ENCODE measurements at places on chromosomes 2 and 18.

- DNase-seq, result no peak
These were observed 1.5 kb downstream of the GRHL1 start for GRCh38 chr2:9952856-9953503.

DNA sequence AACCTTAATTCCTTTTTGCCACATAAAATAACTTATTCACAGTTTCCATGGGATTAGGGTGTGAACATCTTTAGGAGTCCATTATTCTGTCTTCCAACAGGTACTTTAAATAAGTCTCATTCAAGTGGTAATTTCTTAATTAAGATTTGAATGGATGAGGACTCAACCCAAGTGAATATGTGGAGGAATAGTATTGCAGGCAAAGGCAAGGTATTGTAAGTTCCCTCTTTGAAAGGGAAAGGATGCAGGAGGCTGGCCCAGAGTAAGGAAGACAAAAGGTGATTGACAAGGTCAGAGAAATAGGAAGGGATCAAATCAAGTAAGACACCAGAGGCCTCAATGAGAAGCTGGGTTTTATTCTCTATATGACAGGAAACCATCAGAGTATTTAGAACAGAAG, 238.2 kb upstream of the RBMS1 start:
- DNase-seq, result no peak

DNA sequence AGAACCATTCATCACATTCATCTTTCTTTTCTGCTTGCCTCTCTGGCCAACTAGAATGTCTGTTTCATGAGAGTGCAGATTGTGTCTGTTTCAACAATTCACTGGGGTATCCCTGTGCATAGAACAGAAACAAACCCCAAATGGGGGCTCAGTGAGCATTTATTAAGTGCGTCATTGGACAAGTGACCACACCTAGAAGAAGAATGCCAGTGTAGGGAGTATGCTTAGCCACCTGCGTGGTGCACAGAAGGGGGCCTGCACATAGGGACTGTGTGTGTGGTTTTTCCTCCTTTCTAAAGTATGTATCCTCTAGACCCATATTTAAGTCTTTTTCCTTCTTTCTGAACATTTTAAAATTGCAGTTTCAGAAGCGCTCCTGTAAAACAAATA, 255.9 kb downstream of the AGAP1 start:
- DNase-seq, result no peak

DNA sequence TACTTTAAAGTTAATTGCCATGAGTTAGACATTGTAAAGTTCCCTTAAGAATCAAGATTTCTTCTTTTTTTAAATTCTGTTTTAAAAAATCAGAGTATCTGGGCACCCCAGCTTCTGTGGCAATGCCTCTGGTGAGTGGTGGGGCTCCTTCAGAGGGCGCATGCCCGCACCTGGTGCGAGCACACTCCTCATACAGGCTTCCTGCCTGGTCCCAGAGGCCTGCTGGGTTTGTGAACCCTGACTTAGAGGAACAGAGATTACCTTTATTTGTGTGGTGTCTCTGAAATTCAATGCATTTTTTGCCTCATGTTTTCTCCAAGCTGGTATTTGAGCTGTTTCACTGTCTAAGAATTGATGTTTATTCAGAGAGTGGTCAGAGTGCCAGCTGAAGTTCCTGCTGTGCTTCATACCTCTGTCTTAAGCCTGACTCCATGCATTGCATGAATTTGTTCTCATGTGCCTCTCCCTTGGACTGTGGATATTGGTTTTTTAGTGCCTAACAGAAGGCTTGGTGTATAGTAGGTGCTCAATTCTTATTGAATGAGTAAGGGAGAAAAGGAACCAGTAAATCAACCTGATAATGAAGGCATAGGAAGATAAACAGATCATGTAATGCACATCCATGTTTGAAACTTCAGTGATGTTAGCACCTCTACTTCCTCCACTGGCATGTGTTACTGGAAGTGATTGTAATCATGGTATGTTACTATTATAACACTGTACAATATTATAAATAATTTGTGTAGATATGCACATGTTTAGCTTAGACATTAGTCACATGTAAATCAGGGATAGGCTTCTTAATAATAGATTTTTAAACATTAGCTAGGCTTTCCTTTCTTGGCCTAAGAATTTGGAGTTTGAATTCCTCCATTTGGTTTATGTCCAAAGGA, 29.0 kb downstream of the PHLPP1 start:
- DNase-seq, result no peak

GRCh38 chr18:47725656-47726055, 204.8 kb downstream of the SMAD2 start:
- no peak for DNase-seq

DNA sequence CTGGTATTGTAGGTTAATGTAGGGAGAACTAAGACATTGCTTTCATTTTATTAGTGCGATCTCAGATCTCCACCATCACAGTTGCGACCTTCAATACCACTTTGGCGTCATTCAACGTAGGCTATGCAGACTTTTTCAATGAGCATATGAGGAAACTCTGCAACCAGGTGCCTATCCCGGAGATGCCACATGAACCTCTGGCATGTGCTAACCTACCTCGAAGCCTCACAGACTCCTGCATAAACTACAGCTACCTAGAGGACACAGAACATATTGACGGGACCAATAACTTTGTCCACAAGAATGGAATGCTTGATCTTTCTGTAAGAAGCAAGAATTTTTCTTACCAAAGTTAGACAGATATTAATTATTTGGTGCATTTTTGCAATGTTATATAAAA, 47.3 kb downstream of the UNC80 start:
- DNase-seq, result no peak

DNA sequence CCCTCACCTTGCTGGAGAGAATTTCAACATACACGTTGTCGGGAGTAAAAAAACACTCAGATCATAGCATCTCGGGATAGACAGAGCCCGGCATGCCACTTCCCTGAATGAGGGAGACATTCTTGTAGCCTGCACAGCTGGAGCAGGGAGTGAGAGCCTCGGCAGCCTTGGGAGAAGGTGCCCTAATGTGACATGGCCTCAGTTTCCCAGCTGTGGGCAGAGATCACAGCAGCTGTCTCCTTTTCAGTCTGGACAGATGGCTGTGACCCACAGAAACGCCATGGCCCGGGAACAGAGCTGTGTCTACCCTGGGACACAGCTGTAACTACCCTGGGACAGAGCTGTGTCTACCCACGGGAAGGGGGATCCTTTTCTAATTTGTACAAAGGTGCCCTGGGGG, 55.9 kb downstream of the HS1BP3 start:
- no peak for DNase-seq

- DNase-seq, result no peak
These were observed 112.2 kb upstream of the ANKRD30BL start for GRCh38 chr2:132274000-132274399.

- DNase-seq, result no peak
These were observed 14.2 kb downstream of the PIKFYVE start for GRCh38 chr2:208280234-208280633.

GRCh38 chr2:19488009-19488691, 129.7 kb upstream of the OSR1 start:
- no peak for DNase-seq

DNA sequence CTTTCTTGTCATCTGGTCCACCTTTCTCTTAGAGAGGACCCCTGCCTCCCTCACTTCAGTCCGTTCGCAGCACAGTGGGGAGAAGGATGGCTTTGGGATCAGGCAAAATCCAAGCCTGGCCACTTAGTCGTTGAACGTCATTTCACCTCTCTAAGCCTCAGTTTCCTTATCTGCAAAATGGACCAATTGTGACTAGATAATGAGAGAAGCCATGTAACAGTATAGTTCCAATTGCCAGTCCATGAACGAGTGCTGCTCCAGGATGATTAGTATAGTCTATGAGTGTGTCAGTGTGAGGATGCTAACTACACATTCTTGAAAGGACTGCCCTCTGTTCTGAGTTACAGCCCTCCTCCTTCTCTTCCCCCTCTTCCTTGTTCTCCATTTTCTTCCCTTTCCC, 1.1 kb downstream of the INHA start:
- no peak for DNase-seq

- no peak for DNase-seq
These were observed 72.2 kb downstream of the BCL11A start for GRCh38 chr2:60481257-60481656.

- no peak for DNase-seq
These were observed 153.3 kb downstream of the PKP4 start for GRCh38 chr2:158610059-158610458.

- DNase-seq, result no peak
These were observed 105.8 kb upstream of the SPOPL start for GRCh38 chr2:138395565-138396306.

- no peak for DNase-seq
These were observed 17.0 kb upstream of the CD8A start for GRCh38 chr2:86807468-86808275.

DNA sequence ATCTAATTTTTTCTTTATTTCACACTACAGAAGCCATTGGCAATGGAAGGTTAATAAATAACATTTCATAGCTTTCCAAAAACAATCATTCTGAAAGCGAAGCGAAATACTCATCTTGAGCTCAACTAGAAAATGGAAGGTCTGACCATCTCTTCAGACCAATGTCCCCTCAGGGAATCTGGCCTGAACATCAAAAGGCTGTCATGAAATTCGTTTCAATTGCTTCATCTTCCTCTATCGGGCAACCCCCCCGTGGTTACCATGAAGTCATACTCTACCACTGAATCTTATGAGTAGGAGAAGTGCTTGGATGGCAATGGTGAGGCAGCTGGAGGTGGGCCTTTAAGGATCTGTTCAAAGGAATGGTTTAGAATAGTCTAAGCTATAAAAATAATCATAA, 22.9 kb upstream of the CYTIP start:
- DNase-seq, result no peak

DNA sequence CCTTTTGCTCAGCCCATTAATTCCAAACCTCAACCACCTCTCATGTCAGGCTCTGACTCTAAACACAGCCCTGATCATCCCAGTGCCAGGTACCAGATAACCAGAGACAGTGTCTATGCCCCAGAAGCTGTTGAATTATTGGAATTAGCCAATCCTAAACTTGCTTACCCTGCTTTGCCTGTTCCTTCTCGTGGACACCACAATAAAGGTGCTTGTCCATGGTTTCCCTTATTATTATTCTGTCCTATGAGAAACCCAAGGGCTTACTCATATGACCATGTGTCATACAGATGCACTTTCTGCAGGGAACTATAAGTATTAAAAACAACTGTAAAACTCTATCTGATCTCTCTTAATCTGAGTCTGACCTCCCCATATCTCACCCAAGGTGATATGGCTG, 2193.8 kb upstream of the PIK3C3 start:
- DNase-seq, result no peak

GRCh38 chr2:162257425-162257824, 14.2 kb upstream of the FAP start:
- DNase-seq, result no peak

GRCh38 chr2:79981316-79981715, 323.2 kb downstream of the LRRTM1 start:
- DNase-seq, result no peak

GRCh38 chr2:36857713-36858112, 108.6 kb downstream of the STRN start:
- no peak for DNase-seq

GRCh38 chr2:20491739-20492531, 45.1 kb downstream of the RHOB start:
- DNase-seq, result no peak

- DNase-seq, result no peak
These were observed 123.7 kb upstream of the NCK2 start for GRCh38 chr2:105621038-105621437.

GRCh38 chr2:69677914-69678313, 34.4 kb upstream of the AAK1 start:
- no peak for DNase-seq

GRCh38 chr2:127762846-127763245, 48.1 kb downstream of the WDR33 start:
- no peak for DNase-seq

DNA sequence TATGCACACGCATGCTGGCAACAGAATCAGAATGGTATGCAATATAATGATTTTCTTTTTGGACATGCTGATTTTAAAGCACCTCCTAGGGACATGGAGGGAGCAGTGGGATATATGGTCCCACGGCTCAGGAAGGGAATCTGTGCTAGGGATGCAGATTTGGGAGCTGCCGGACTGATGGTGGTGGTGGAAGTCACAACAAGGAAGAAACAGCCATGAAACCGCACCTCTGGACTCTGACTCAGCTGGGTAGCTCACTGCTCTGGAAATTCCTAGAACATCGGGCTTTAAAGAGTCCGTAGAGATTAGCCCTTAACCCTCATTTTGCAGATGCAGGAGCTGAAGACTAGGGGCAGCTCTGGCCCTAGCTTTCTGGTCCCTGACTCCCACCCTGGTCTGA, 364.3 kb upstream of the KLHL29 start:
- DNase-seq, result no peak

- DNase-seq, result no peak
These were observed 2.1 kb downstream of the NABP1 start for GRCh38 chr2:191679818-191680600.

GRCh38 chr2:197107291-197108269, 181.1 kb upstream of the PGAP1 start:
- DNase-seq, result no peak

DNA sequence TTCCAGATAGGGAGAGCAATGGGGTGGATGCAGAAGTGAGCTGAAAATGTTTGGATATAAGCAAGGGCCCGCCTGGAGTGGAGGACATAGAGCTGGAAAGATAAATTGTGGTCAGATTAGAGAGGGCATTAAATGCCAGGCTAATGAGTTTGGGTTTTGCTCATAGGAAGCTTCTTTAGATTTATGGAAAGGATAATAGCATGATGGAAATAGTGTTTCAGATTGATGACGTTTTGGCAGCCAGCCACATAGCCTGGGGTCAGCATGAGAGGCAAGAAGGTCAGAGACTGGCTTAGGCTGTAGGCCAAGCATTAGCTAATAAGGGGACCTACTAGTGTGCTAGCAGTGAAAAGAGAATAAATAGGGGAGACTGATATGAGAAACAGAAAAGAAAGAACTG, 321.6 kb downstream of the STK39 start:
- DNase-seq, result no peak

DNA sequence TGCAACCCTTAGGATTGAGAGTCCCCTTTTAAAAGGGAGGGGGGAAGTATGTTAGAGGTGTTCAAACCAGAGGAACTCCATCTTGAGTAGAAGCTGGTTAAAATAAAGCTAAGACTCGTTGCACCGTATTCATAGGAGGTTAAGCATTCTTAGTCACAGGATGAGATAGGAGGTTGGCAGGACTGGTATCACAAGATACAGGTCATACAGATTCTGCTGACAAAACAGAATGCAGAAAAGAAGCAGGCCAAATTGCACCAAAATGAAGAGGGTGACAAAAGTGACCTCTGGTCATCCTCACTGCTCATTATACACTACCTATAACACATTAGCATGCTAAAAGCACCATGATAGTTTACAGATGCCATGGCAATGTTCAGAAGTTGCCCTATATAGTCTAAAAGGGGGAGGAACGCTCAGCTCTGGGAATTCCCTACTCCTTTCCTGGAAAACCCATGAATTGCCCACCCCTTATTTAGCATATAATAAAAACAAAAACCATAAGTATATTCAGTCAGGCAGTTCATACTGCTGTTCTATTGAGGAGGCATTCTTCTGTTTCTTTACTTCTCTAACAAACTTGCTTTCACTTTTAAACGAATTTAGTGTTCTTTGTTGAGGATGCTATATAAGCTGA, 192.2 kb upstream of the NDUFV2 start:
- DNase-seq, result no peak

- no peak for DNase-seq
These were observed 26.0 kb upstream of the NMI start for GRCh38 chr2:151315381-151315903.

Data from stimulated activated CD8-positive, alpha-beta memory T cell treated with anti-CD3 and anti-CD28 coated beads, Interleukin-2, amount 100 ng/mL, for 1 hour (primary cell).